Stomach (tissue), 19 donors: ENCODE measurements at places on chromosomes 2 and 18. TPM values are rescaled to one million over a fixed set of nuclear protein-coding genes. Genes with fewer than 3 reads are reported as not detected.
A peak's percentile ranks its signal among the peaks of the same experiment; 100 is the strongest.

Gene CTLA4
- polyA plus RNA-seq: not detected

Gene CACNB4
- polyA plus RNA-seq: 0.44 TPM

Gene ERMN
- polyA plus RNA-seq: not detected

DNA sequence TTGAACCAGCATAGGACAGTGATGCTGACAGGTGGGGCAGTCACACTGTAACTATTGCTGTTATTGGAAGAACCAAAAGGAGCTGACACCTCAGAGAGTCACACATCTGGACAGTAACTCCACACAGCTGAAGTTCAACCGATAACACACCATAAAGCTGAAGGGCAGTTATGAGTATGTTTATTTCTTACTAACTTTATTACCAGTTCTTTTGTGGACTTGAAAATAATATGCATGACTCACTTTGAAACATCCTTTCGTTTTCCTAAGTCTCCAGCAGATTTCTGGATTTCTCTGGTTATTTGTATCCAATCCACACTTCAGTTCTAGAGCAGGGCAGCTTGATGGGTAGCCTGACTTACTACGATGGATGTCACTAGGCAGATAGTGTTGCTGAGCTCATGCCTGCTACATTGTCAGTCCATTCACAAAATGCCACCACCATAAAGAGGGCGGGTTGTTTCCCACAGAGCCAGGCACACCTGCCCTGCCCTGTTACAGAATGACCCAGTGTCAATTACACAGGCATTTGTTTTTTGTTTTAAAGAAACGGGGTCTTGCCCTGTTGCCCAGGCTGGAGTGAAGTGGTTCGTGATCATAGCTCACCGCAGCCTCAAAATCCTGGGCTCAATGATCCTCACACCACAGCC, 8.4 kb upstream of the AGBL5 start:
- no peak overlapping the region for H3K27ac ChIP-seq
- no peaks in the 10 kb centered on the region for H3K27me3 ChIP-seq
- no peak for DNase-seq
- H3K4me3 ChIP-seq: no peak overlapping the region
- peaks cover 33% of the 10 kb centered on the region for H3K36me3 ChIP-seq
- H3K4me1 ChIP-seq: peaks cover 12% of the 10 kb centered on the region

- no peaks in the 10 kb centered on the region for H3K4me1 ChIP-seq
- no peak for DNase-seq
- peaks cover 22% of the 10 kb centered on the region for H3K36me3 ChIP-seq
- H3K4me3 ChIP-seq: no peak overlapping the region
Observed at GRCh38 chr2:113976277-113976928, 86.5 kb downstream of the ACTR3 start.

DNA sequence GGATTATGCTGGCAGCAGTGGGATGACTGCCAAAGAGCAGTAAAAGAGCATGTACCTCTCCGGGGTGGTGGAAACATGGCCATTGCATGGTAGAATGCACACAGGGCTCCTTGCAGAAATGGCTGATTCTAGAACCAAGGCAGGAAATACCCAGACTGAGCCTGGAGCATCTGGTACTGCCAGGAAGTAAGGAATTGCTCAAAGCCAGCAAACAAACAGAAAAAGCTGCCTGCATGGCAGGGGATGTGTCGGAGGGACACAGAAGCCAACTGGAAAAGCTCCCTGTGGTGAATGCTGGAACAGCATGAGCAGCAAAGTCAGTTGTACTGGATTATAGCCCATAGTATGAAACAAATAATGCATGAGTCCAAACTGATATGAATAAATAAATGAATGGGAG, 78.0 kb upstream of the NFATC1 start:
- no peak for DNase-seq
- H3K27ac ChIP-seq: no peak overlapping the region
- H3K36me3 ChIP-seq: peaks cover 26% of the 10 kb centered on the region
- no peaks in the 10 kb centered on the region for H3K4me1 ChIP-seq
- H3K27me3 ChIP-seq: no peaks in the 10 kb centered on the region

- H3K27me3 ChIP-seq: no peaks in the 10 kb centered on the region
- H3K4me1 ChIP-seq: peaks cover 13% of the 10 kb centered on the region
- H3K4me3 ChIP-seq: no peak overlapping the region
- no peaks in the 10 kb centered on the region for H3K36me3 ChIP-seq
- no peak for DNase-seq
- H3K27ac ChIP-seq: no peak overlapping the region
Observed at GRCh38 chr2:9665898-9666297, 35.1 kb upstream of the YWHAQ start.

DNA sequence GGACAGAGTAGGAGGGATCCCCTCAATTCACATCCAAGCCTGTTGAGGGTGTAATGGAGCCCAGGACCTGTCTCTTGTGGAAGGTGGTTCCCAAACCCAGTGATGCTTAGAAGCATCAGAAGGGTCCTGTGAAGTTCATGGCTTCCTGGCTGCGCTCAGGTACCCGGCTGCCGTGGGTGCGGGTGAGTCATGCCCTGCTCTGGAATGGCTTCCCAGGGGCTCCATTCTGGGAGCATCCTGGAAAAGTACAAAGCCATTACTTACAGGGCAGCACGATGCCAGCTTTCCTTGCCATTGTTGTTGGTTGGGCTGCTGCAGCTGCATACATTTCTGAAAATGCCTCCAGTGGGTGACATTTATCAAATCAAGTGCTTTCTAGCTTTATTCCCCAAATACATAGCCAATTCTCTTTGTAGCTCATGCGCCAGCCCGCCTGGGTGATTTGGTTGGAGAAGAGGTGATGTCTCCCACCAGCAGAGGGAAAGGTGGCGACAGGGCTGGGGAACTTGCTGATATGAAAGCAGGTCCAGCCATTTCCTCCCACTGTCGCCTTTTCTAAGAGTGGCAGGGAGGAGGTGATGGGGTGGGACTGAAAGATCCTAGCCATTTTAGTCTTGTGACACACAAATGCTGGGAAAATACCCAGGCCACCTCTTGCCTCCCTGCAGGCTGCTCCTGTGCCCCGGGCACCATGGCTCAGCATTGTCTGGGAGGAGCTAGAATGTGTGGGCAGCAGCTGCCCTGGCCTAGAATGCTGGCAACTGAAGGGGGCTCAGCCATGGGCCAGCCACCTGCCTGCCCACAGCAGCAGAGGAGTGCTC, 65.9 kb upstream of the HPCAL1 start:
- H3K27ac ChIP-seq: no peak overlapping the region
- H3K4me1 ChIP-seq: no peaks in the 10 kb centered on the region
- DNase-seq: no peak
- no peaks in the 10 kb centered on the region for H3K27me3 ChIP-seq
- no peaks in the 10 kb centered on the region for H3K36me3 ChIP-seq
- H3K4me3 ChIP-seq: no peak overlapping the region

DNA sequence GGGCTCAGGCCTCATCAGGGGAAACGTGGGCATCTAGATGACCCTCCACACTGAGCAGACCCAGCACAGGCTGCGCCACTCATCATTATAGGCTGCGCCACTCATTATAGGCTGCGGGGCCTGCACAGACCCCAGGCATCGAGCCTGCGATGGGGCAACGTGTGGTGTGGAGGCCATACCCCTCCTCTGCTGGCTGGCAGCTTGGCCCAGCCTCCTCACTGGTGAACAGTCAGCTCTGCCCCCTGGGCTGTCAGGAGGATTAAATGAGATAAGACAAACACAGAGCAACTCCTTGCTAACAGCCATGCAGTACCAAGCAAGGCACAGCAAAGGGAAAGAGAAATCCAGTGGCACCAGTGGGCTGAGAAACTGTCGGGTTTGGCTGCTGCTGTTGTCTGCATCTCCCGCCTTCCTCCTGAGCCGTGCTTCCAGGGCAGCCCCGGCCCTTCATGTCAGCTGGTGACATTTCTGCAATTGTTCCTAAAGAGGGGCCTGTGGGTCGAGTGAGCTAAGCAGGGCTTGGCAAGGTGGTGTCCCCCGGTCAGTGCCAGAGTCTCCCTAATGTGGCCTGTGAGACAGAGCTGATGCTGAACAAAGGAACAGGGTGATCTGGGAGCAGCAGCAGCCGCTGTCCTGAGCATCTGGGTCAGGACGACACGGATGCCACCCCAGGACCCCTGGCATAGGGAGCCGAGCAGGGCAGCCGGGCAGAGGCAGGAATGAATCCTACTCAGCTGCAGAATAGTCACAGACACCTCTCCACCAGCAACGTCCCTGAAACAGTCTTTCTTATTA, 48.7 kb downstream of the RRM2 start:
- H3K27ac ChIP-seq: no peak overlapping the region
- peaks cover 7% of the 10 kb centered on the region for H3K4me1 ChIP-seq
- H3K36me3 ChIP-seq: no peaks in the 10 kb centered on the region
- no peaks in the 10 kb centered on the region for H3K27me3 ChIP-seq

DNA sequence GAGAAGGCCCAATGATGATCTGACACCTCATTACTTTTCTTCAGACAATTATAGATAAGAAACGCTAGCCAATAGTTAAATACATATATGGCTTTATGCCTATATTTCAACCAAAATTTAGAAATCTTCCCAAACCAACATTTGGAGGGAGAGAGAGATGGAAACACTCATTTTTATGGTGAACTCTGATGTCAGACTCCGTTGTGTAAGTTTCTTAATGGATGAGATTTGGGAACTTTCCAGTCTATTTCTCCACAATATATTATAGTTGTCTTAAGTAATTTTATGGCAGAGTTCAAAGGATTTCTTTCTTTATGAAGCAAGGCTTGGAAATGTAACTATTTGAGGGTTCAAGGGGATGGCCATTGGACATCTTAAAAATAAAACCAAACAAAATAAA, 407.0 kb downstream of the DCC start:
- no peaks in the 10 kb centered on the region for H3K36me3 ChIP-seq
- DNase-seq: peak; percentile 17
- H3K4me1 ChIP-seq: no peaks in the 10 kb centered on the region
- H3K27ac ChIP-seq: no peak overlapping the region
- H3K4me3 ChIP-seq: no peak overlapping the region
- no peaks in the 10 kb centered on the region for H3K27me3 ChIP-seq

DNA sequence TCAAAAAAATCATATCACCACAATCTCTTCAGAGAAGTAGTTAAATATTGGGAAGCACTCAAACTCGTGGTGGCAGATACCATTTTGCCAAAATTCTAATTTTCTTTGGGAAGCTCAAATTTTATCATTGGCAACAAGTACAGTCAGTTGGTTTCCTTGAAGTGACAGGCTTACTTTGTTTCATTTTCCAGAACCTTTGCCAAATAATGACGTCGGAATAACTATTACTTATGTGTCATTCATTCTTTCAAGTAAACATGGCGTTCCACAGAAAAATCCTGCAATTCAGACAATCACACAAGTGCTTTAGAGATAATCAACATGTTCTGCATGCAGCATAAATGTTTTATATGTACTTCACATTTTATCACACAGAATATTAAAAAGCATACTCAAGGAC, 5.4 kb downstream of the TTLL4 start:
- DNase-seq: no peak
- peaks cover 17% of the 10 kb centered on the region for H3K36me3 ChIP-seq
- peaks cover 69% of the 10 kb centered on the region for H3K4me1 ChIP-seq
- no peak overlapping the region for H3K4me3 ChIP-seq

DNA sequence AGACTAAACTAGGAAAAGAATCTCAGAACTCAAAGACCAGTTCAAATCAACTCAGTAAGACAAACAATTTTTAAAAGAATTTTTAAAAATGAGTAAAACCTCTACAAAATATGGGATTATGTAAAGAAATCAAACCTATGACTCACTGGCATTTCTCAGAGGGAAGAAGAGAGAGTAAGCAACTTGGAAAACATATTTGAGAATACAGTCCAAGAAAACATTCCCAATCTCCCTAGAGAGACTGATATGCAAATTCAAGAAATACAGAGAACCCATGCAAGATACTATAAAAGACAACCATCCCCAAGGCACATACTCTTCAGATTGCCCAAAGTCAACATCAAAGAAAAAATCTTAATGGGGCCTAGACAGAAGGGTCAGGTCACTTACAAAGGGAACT, 162.7 kb downstream of the WDPCP start:
- H3K4me1 ChIP-seq: no peaks in the 10 kb centered on the region
- H3K27ac ChIP-seq: no peak overlapping the region
- no peaks in the 10 kb centered on the region for H3K27me3 ChIP-seq
- no peak overlapping the region for H3K4me3 ChIP-seq
- H3K36me3 ChIP-seq: no peaks in the 10 kb centered on the region
- DNase-seq: no peak

GRCh38 chr2:29950481-29950880, 29.1 kb upstream of the ALK start:
- no peaks in the 10 kb centered on the region for H3K27me3 ChIP-seq
- no peak overlapping the region for H3K4me3 ChIP-seq
- peak; percentile 8 for DNase-seq
- no peaks in the 10 kb centered on the region for H3K36me3 ChIP-seq
- no peak overlapping the region for H3K27ac ChIP-seq

DNA sequence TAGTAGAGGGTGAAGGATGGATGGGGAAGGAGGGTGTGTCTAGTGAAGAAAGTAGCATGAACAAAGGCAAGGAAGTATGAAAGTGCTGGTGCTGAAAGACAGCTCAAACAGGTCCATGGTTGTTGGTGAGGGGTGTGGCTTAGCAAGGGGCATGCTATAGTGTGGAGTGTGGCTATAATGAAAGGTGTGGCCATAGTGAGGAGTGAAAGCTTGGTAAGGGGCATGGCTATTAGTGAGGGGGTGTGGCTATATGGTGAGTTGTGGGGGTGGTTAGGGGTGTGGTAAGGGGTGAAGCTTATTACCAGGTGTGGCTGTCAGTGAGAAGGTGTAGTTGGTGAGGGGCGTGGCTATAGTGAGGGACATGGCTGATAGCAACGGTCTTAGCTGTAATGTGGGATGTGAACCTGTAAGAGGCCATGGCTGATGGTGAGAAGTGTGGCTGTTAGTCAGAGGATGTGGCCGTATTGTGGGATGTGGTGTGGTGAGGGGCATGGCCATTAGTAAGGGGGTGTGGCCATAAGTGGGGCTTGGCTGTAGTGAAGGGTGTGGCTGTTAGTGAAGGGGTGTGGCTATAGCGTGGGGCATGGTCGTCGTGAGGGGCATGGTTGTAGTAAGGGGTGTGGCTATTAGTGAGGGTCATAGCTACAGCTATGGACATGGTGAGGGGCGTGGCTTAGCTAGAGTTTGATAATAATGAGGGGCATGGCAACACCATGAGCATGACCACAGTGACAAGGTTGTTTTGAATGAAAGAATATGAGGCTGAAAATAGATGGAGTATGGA, 549.6 kb downstream of the FBXO15 start:
- DNase-seq: no peak
- no peaks in the 10 kb centered on the region for H3K36me3 ChIP-seq
- no peaks in the 10 kb centered on the region for H3K27me3 ChIP-seq
- H3K4me1 ChIP-seq: no peaks in the 10 kb centered on the region
- H3K27ac ChIP-seq: no peak overlapping the region

- DNase-seq: no peak
- no peaks in the 10 kb centered on the region for H3K36me3 ChIP-seq
- H3K27me3 ChIP-seq: no peaks in the 10 kb centered on the region
Observed at GRCh38 chr2:2520401-2520811, 189.3 kb upstream of the MYT1L start.

- no peaks in the 10 kb centered on the region for H3K36me3 ChIP-seq
- H3K4me3 ChIP-seq: no peak overlapping the region
- no peaks in the 10 kb centered on the region for H3K4me1 ChIP-seq
- DNase-seq: no peak
- H3K27me3 ChIP-seq: no peaks in the 10 kb centered on the region
Observed at GRCh38 chr18:3649135-3649632, 199.2 kb downstream of the TGIF1 start.
